ENCODE measurements at places on chromosomes 12 and 14. TPM values are rescaled to one million over a fixed set of nuclear protein-coding genes. Genes with fewer than 3 reads are reported as not detected.

KCNC2 gene
- total RNA-seq = 11.6 TPM

GRCh38 chr12:129941618-129942017 lies 37.8 kb upstream of the TMEM132D start:
- no peak overlapping the region for H3K27ac ChIP-seq
- peaks cover 5% of the 10 kb centered on the region for H3K36me3 ChIP-seq
- no peak overlapping the region for H3K4me3 ChIP-seq
- no peak for DNase-seq
- H3K27me3 ChIP-seq = peaks cover 2% of the 10 kb centered on the region
- no peaks in the 10 kb centered on the region for H3K4me1 ChIP-seq

DNA sequence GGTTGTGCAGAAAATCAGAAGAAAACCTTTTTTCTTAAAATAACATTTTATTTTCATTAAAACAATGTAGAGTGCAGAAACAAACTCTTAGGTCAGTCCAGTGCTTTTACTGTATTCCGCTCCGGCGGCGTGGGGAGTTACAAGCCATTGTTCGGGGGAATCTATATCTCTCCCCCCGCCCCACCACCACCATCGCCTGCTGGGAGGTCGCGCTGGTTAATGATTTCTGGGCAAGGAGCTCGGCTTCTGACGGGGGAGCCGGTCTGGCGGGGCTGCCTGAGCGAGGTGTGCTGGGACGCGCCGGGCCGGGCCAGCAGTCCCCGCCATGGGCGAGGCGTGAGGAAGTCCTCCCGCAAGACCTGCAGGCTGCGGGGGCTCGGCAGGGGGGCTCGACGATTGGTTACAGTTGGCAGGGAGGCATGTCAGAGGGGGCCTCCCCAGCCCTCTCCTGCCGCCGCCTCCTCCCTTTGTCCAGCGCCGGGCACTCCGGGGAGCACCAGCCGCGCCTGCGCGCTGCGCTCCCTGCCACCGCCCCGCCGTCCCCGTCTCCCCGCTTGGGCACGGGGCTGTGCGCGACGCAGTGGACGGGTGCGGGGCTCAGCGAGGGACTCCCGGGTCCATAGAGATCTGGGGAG lies 1.0 kb upstream of the DUSP6 start:
- peak overlapping the region; percentile 95 for H3K27ac ChIP-seq
- H3K4me1 ChIP-seq = peaks cover 44% of the 10 kb centered on the region
- peak overlapping the region; percentile 96 for H3K4me3 ChIP-seq
- H3K27me3 ChIP-seq = peaks cover 22% of the 10 kb centered on the region
- no peaks in the 10 kb centered on the region for H3K36me3 ChIP-seq

- H3K27ac ChIP-seq = no peak overlapping the region
- no peak overlapping the region for H3K4me3 ChIP-seq
- no peaks in the 10 kb centered on the region for H3K36me3 ChIP-seq
Observed at GRCh38 chr12:115443351-115443938, 759.5 kb upstream of the TBX3 start.

DNA sequence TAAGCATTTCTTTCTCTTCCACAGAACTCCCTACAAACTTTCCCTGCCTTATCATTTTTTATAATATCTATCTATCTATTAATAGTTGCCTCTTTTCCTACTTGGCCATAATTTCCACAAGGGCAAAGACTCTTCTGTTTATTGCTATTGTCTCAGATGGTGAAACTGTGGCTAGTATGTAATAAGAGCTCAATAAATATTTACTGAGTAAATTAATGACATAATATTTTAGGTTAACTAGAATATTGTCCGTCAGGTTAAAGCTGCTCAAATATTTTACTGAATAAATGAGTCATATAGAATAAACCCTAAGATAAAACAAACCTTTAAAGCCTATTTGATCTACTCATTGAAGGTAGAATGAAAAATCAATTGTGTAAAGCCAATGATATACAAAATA lies 240.5 kb downstream of the PPFIA2 start:
- no peaks in the 10 kb centered on the region for H3K36me3 ChIP-seq
- no peak for DNase-seq
- H3K27ac ChIP-seq = no peak overlapping the region
- no peak overlapping the region for H3K4me3 ChIP-seq
